ENCODE measurements at places on chromosomes 3 and 15.

DNA sequence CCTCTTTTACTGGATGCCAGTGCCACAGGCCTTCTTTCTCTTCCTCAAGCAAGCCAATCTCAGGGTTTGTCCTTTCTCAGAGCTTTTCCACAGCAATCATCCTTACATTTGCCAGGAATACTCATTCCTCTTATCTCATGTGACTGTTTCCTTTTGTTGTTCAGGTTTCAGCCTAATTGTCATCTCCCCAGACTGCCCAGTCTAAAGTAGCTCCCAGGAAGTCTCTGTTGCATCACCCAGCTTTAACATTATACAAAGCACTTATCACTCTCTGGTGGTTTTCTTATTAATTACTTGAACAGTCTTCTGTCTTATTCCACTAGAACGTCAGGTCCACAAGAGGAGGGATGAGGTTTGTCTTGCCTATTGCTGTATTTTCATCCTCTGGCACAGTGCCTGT, 65.8 kb downstream of the CADPS start:
- DNase-seq, result no peak

DNA sequence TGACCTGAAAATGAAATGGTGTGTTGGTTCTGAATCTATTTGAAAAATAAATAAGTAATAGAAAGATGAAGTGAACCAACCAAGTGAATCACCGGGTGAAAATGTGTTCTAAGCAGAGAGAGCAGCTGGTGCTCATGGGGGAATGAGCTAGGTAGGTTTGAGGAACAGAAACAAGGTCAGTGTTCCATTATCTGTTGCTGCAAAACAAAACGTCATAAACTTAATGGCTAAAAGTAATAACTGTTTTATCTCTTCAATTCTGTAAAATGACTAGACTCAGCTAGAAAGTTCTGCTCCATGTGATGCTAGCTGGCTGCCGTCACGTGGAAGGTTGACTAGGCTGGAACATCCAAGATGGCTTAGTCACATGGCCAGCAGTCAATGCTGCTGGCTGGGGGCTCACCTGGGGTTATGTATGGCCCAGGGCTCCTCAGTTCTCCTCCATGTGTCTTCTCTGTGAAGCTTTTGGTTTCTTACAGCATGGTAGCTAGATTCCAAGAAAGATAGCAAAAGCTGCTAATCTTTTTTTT, 13.3 kb upstream of the SH3BP5 start:
- DNase-seq, result no peak

DNA sequence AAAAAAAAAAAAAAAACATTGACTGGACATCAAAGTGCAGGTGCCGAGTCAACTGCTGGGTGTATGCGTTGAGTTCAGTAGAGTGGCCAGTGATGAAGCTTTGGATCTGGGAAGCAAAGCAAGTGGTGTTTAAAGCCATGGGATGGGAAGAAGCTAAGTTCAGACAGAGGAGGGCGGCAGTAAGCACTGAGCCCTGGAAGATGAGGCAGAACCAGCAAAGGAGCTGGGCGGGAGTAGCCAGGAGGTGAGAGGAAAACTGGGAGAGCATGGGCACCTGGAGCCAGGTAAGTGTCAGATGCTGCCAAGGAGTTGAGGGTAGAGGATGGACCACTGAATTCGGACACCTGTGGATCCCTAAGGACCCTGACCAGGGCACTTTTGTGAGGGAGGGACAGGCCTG, 11.4 kb upstream of the GNAI2 start:
- DNase-seq, result no peak

- DNase-seq, result no peak
These were observed 284.5 kb upstream of the DCBLD2 start for GRCh38 chr3:99186016-99186415.

GRCh38 chr15:100448481-100448880, 80.3 kb downstream of the CERS3 start:
- DNase-seq, result no peak

DNA sequence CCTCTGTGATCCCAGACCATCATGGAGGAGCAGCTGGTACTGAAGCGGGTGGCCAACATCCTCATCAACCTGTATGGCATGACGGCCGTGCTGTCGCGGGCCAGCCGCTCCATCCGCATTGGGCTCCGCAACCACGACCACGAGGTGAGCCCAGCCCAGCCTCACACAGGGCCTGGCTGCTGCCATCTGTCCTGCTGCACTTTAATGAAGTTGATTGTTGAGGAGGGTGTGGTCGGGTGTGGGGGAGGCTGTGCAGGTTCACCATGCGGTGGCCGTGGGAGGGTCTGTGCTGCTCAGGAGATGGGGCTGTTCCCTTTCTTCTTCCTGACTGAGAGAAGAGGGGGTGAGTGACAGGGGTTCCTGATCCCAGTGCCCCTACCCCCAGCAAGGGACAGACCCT, 30.6 kb downstream of the ACAD9 start:
- no peak for DNase-seq

DNA sequence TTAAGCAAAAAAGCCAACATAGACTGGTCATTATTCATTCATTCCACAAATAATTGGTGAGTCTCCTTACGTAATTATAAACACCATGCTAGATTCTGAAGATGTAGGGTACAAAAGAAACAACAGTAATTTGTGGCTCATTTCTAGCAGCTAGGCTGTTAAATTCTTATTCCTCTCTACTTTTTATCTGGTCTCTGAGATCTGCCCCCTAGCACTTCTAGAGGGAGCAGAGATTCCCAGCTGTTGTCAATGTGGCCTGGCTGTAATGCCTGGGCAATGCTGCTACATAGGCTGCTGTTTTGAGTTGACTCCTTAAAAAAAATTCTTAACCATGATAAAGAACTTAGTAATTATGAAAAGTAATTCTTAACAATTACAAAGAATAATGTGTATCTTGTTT, 434.9 kb upstream of the THRB start:
- no peak for DNase-seq

GRCh38 chr15:50138391-50138790, 19.4 kb upstream of the ATP8B4 start:
- DNase-seq, result no peak

- DNase-seq, result no peak
These were observed 375.8 kb downstream of the TIGIT start for GRCh38 chr3:114669614-114670013.

GRCh38 chr3:31768479-31769125, 212.5 kb downstream of the OSBPL10 start:
- no peak for DNase-seq
